Bronchus fibroblast of lung (primary cell): ENCODE measurements at places on chromosomes 16 and 17. TPM values are rescaled to one million over a fixed set of nuclear protein-coding genes. Genes with fewer than 3 reads are reported as not detected.

Gene RHBDL3
- 0.15 TPM in 1 of 2 replicates, not detected in the other for total RNA-seq

Gene KRTAP4-9
- total RNA-seq = not detected in 2 replicates

Gene RPRML
- not detected in 2 replicates for total RNA-seq

Gene IL17C
- not detected in 2 replicates for total RNA-seq

Gene SLC52A1
- total RNA-seq = 0.15 TPM in 1 of 2 replicates, not detected in the other

Gene ZNF48
- total RNA-seq = 4.4 and 5.6 TPM in 2 replicates

Gene PPP1R27
- not detected in 2 replicates for total RNA-seq

Gene C17orf50
- total RNA-seq = not detected in 2 replicates

Gene MARVELD3
- not detected in 2 replicates for total RNA-seq

Gene DPEP3
- not detected in 2 replicates for total RNA-seq

Gene TVP23A
- under 0.01 TPM in 1 of 2 replicates, not detected in the other for total RNA-seq

Gene RNF227
- 1.0 and 1.2 TPM in 2 replicates for total RNA-seq

Gene SLC6A4
- total RNA-seq = not detected in 2 replicates

Gene HSPB9
- not detected in 2 replicates for total RNA-seq

Gene HSD17B1
- 0.84 and 1.3 TPM in 2 replicates for total RNA-seq

Gene HOXB3
- 45.0 and 55.3 TPM in 2 replicates for total RNA-seq
